Kidney tubule cell (primary cell): ENCODE measurements at places on chromosomes 4 and X.

- no peak for DNase-seq
These were observed 224.4 kb downstream of the LDB2 start for GRCh38 chr4:16674082-16674481.

DNA sequence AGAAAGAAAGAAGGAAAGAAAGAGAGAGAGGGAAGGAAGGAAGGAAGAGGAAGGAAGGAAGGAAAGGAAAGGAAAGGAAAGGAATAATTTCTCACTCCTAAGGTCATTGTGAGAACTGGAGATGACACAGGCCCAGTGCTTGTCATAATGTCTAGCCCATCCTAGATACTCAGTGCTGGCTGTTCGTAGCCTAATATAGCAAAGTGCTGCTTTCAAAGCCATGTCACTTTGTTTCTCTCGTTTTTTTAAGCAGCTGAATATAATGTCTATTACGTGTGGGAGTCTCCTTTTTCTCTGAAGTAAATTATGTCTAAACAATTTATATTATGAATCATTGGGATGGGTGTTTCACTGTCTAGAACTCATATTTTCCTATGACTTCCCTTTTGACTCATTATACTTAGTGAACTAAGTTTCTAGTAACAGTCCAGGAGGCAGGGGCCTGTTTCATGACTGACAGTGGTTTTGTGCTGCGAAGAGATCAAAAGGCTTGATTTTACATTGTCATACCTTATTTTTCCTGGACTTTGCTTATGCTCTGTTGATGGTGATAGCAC lies 327.0 kb upstream of the ZFP42 start:
- DNase-seq = peak; percentile 4

GRCh38 chrX:42615161-42615563 lies 162.8 kb downstream of the PPP1R2C start:
- peak; percentile 2 for DNase-seq

DNA sequence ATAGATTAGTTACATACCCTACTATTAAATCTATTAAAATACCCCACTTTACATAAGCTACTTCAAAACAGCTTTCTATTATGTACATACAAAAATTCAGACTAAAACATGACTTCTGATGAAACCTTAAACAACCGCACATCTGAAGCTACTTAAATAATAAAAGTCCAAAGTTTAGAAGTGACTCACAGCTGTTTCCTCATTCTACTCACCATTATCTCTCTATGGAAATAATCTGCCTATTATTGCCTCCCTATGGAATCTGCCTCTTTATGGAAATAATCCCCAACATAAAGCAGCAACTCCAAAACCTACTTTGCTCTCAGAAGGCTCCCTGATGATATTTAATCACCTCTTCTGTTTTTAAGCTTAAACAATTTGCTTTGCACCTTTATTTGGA lies 15.7 kb upstream of the BANK1 start:
- no peak for DNase-seq

DNA sequence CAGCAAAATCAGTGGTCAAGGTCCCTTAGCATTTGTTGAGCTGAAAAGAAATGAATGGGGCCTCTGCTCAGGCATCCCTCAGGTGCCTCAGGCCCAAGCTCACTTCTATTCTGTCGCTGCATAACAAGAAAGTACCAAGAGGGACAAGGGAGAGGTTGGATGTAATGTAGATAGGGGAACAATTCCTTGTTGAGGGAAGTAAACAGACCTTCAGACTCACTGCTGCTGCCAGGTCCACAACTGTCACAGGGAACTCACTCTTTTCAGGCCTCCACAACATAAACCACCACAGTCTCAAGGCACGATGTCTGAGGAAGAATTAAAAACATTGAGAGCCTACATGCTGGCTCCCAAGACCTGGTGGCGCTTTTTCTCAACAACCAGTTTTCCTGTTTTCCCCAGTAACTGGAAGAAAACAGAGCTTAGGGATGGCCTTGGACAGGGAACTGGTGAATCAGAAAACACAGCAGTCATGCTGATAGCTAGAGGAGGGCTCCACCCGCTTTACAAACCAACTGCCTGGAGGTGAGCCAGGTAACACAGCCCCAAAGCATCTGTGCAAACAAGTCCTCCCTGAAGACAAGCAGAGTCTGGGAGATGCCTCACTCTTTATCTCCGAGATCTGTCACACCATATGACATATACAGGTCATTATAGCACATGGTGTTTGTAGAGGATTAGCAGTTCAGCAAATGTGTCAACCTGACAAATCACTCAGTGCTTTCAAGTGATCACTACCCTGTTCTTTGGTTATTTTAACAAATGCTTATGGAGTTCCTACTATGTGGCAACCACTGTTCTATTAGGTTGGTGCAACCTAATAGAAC lies 14.3 kb upstream of the AWAT1 start:
- DNase-seq = peak; percentile 18

DNA sequence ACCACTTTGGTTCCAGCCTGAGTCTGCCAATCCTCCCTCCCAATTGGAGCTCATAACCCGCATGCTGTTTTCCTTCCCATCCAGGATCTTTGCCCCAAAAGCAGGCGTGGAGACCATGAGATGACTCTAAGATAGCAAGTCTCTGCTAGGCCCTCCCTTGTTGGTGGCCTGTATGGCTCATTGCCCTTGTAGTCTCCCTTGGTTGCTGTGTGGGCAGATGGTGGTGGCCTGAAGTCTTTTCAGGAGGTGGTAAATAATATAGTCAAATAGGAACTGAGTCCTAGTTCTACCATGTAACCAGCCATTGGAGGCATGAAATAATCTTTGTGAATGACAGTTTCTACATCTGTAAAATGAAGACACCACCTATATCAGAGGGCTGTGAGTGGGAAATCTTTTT lies 1.2 kb downstream of the ATP6AP1 start:
- no peak for DNase-seq
